ENCODE measurements at places on chromosomes 7 and 10.

DNA sequence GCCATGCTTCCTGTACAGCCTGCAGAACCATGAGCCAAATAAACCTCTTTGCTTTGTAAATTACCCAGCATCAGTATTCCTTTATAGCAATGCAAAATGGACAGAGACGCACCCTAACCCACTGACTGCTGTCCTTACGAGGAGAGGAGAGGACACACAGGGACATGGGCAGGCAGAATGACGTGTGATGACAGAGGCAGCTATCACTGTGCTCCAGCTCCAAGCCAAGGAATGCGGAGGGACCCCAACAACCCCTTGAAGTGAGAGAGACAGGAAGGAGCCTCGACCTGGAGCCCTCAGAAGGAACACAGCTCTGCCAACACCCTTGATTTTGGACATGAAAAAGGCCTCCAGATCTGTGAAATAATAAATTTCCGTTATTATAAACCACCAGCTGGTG is 46.6 kb upstream of the EBF3 start:
- no peak for DNase-seq

GRCh38 chr7:23020742-23021401 is 6.9 kb upstream of the HYCC1 start:
- no peak for DNase-seq

DNA sequence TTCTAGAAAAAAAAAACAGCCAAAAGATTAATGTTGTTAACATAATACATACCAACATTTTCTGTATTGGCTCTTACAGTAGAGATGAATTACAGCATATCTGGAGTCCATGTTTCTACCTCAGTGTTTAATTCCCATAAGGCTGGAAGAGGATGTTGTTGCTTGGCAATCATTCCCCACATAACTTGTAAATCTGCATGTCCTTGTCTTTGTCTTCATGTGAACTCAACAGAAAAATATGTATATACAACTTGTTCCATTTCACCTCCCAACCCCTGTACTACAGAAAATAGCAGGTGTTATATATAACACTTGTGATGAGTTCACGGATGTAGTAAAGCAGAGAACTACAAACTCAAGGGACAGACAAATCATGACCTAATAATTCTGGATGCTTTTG is 160.9 kb upstream of the SEMA3C start:
- no peak for DNase-seq

DNA sequence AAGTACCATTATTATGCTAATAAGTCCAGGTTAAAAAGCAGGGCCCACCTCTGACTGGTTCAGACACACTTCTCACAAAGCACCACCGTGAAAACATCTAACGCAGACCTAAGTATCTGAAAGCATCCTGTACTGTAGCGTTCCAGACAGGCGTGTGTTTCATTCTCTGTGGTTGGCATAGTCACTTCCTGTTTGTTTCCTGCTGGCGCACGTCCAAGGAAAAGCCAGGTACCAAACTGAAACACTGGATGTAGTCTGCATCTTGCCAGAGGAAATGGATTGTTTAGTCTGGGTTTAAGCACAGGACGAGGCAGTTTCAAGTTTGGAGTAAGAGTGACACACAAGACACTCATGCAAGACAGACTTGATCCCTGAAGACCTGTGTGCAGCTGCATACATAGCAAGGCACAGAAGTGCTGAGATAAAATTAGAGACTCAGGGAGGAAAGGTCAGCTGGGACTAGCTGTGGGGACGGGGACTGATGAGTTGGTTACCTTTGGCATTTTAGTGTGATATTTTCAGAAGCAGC is 23.3 kb downstream of the BPGM start:
- peak; percentile 47 for DNase-seq

DNA sequence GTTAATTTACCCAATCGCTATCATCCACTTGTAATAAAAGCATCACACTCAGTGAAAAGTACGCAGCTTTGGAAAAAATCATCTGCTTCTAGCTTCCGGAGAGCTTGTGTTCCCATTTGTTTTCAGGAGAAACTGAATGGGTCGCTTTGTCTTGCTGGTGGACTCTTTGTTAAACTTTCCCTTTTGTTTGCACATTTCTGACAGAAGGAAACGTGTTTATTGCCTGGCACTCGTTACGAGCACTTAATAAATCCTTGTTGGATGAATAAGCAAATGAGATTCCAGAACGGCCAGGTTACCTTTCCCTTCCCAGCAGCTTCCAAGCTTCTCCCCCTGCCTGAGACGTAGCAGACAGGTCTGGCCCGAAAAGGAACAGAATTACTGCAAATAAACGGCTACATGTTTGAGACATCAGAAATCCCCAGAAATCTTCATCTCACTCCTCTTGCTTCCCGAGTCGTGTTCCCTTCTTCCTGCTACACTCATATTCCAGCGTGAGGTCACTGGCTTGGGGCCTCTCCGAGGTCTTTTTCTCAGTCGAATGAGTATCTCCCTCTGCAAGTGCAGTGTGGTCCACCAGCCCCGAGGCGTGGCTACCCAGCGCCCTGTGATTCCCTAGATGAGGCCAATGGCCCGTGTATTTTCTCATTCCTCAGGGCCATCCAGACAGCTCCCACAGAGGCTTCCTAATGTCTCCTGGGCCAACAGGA is 167.2 kb downstream of the FRMD4A start:
- no peak for DNase-seq

DNA sequence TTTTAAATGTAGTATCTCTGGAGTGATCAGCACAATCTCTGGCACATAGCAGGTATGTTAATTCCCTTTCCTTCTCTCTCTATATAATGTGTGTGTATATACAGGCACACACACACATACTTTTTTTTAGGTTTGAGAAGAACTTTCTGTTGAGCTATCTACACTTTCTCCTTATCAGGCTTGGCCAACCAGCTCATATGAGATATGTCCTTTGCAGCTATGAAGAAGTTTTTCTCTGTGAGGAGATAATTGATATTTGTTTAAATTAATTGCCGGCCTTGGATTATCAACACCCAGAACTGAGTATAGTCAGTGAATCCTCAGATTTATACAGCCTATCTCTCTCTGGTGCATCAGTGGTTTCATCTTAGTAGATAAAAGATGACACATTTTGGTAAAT is 2.3 kb upstream of the MCU start:
- peak; percentile 82 for DNase-seq

GRCh38 chr10:110141871-110142635 is 65.4 kb upstream of the MXI1 start:
- DNase-seq, result no peak

- no peak for DNase-seq
These were observed 117.5 kb downstream of the NRF1 start for GRCh38 chr7:129728875-129729467.

DNA sequence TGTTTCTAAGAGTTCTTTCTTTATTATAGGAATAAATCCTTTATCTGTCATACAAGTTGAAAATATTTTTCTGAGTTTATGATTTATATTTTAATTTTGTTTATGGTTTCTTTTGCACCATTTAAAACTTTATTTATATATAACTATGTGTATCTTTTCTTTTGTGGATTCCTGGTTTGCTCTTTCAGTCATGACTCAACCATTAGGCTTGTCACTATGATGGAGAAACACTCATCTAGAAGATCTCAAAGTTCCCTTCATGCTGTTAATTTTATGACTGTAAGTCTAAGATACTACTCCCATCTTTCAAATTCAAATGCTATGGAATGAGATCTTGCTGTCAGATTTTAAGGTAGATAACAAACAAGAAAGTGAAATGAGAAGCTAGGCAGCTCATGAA is 199.5 kb downstream of the INHBA start:
- DNase-seq, result no peak

DNA sequence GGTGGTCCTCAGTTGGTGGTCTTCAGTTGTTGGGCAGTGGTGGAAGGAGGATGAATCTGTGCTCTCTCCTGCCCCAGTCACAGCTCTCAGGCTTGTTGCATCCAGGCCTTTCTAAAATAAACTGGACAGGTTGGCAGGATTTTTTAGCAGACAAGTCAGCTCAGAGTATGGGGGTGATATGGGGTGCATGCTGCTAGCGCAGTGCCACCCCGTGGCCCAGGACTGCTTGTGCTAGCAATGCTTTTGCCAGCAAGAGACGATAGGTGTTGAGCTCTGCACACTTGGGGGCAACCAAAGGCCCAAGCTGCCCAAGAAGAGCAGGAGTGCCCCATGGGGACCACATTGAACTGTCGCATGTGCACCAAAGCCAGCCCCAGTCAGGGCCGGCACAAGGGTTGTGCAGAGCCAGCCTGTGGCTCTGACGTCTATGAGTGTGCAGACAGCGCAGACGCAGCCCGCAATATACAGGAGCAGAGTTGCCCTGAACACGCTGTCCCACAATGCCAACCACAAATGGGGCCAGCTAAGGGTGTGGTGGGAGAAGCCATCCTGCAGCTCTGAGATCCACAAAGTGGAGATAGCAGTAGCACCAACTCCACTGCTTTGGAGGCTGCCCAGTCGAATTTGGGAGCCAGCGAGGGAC is 49.8 kb upstream of the PDSS1 start:
- peak; percentile 16 for DNase-seq

DNA sequence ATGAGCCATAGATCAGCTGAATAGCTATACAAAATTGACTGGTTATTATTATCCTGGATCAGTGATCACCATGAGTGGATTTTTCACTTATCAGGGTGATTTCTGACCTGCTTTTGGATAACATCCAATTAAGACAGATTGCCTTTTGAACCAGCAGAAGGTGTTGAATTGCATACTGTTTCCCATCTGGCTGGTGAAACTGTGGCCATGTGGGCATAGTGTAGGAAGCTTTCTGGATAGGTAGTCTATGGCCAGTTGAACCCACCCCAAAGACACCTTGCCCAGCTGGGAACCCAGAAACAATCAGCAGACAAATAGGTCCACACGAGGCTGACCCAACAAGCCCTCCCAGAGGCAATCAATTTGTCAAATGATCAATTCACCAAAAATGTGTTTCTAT is 29.3 kb downstream of the DNAJC12 start:
- no peak for DNase-seq

DNA sequence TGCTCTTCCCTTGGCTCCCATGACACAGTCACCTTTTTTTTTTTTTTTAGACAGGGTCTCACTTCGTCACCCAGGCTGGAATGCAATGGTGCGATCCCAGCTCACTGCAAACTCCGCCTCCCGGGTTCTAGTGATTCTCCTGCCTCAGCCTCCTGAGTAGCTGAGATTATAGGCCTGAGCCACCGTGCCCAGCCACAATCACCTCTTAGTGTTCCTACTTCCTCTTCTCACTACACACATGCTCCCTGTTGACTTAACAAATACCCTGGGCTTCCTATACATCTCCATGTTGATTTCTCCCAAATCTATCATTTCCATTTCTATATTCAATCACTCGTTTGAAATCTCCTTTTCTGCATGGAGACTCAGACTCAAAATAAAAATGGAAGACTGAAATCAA is 91.7 kb downstream of the CUBN start:
- no peak for DNase-seq

GRCh38 chr10:22219308-22219707 is 1.5 kb upstream of the EBLN1 start:
- no peak for DNase-seq

DNA sequence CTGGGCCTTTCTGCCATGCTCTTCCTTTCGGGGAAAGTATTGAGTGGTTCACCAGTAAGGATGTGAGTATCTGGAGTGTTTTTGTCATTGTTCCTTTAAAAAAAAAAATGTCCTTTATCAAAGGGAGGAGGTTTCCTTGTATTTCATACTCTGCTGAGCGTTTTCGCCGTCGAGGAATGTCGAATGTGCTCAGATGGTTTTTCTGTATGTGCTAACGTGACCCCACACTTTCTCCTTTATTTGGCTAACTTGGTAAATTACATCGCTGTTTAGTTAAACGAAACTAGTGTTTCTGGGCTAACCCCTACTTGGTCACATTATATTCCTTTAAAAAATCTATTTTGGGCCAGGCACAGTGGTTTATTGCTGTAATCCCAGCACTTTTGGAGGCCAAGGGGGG is 45.9 kb downstream of the INPP5A start:
- DNase-seq, result no peak

- DNase-seq, result peak; percentile 5
These were observed 489.2 kb downstream of the MDFIC start for GRCh38 chr7:115410972-115411686.

GRCh38 chr10:79320820-79321493 is 26.3 kb upstream of the PPIF start:
- DNase-seq, result peak; percentile 36

- DNase-seq, result peak; percentile 84
These were observed 3.1 kb downstream of the KLLN start for GRCh38 chr10:87860156-87860795.

DNA sequence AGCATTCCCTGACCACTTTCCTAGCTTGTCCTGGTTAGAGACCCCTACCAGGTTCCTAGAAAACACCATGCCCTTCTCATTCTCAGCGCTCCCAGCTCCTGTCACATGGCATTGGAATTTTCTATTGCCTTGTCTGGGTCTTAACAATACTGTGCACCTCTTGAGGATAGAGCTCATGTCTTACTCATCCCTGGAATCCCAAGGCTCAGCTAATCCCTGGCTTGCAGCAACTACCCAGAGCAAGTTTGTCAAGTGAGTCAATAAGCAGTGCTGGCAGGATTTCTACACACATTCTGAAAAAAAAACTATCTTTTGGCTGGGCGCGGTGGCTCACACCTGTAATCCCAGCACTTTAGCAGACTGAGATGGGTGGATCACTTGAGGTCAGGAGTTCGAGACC is 11.7 kb upstream of the PRDX3 start:
- no peak for DNase-seq

DNA sequence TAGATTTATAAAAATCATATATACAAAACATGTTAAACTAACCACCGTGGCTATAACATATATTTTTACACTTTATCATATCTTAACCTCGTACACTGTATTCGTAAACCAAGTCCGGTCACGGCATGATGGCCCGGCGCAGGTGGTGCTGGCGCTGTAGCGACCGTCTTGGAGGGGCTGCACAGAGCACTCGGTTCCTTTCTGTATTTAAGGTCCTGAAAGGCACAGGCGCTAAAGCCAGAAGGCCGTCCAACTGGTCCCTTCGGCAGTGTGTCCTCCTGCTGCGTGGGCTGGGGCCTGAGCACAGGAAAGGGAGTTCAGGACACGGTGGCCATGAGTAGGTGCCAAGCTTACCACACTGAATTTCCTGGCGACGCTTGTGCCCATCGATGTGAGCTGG is 33.8 kb downstream of the AMZ1 start:
- DNase-seq, result no peak

DNA sequence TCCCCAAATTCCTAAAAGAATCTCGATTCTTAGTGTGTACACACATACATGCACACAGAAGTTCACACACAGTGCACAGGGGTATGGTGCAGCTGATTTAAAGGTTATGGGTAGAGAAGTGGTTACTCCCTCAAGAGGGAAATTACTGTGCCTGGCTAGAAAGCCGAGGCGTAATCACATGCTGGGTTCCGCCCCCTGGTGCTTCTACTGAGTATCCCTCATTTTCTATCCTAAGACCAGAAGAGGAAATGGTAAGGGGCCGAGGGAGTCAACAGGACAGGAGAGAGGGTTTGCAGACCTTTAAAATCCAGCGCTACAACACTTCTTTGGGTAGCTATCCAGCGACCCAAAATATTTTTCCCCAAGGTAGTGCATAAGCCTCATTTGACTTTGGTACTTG is 147.3 kb upstream of the TMEM196 start:
- no peak for DNase-seq

DNA sequence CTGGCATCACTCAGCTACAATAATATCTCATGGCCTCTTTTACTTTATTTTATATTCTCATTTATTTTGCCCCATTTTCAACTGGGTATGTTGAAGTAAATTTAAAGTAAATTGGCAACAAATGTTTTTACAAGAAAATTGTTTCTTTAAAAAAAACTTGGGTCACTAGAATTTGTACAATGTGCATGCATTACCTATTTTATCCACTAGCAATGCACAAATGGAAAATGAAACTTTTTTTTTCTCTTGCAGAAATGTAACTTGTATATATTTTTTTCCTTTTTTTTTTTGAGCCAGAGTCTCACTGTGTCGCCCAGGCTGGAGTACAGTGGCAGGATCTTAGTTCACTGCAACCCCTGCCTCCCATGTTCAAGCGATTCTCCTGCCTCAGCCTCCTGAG is 10.3 kb upstream of the H2AZ2 start:
- peak; percentile 25 for DNase-seq

All from hematopoietic multipotent progenitor cell treated with erythropoietin and hydrocortisone succinate and interleukin-3 and kit ligand, for 8 days (in vitro differentiated cells).